ENCODE measurements at places on chromosomes 1 and 21.

- no peak for DNase-seq
Measured at GRCh38 chr1:234851450-234852438, 241.8 kb upstream of the IRF2BP2 start.

DNA sequence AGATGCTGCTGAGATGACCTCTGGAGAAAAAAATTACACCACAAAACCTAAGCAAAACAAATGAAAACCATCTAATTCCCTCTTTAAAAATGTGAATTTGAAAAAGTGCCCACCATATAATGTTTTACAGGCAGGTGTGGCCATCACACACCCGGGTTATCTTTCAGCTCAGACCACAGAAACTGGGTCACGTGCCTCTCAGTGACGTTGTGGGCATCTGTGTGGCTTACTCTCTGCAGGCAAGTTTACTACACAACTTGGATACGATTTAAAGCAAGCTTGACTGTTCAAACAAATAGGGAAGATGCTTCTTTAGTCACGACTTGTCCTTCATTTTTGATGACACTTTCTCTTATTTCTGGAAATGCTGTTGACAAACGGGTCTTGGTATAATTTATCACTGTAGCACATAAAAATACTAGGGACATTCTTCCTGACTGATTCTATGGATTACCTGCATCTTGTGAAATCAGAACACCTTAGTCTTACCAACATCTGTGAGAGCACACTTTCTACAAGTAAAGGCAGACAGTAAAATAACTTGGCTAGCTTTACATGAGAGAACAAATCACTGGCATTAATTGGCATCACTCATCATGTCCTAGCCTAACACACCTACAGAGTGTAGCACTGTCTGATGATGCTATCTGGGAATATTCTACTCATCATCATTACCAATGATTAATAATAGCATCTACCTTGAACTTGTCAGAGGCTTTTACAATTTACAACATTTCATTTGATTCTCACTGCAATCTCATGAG, 89.3 kb upstream of the EDEM3 start:
- peak; percentile 30 for DNase-seq

- DNase-seq: no peak
Measured at GRCh38 chr1:51644533-51645197, 27.8 kb downstream of the OSBPL9 start.

DNA sequence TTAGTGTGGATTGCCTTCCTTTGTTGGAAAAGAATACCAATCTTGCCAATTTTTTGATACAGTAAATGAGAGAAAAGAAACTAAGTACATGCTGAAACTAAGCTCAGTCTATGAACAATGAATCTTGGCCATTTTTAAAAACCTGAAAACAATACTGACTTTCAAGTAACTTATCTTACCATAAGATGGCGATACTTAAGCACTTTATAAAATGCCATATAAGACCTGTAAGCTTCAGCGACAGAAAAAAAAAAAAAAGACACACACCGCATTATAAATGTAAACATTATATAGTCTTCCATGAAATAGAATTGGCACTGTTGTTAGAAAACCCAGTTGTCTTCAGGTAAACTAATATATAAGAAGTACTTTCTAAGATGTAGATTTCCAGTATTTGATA, 3.0 kb downstream of the OLFM3 start:
- DNase-seq: no peak

DNA sequence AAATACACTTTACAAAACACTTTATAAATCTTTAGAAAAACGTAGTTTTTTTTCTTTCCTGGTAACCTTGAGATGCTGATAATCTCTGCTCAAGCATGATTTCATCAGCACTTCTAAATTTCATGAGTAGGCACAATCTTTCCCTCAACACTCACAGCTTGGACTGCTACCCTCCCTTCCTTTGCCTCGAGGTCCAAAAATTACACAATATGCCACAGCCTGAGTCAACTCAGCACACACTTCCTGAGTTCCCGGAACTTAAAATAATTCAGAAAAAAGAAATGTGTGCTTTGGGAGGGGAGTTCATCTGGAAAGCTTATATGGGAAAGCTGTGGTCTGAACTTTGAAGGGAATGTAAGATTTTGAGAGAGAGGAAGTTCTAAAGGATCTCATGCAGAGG, 5.9 kb downstream of the CLCA2 start:
- no peak for DNase-seq

DNA sequence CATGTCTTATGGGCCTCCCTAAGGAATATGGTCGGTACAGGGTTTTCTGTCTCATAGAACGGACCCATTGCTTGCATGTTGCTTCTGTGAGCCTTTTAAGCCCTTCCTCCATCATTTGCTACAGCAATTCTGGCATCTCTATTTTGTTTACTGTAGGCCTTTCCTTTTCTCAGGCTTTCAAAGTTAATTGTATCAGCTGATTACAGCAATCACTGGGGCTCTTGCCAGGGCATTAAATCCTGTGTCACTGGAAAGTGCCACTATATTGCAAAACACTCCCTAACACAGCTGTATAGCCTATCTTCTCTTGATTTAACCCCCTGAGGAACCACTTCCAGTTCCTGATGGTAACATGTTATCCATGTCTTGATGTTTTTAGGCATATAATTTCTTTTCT, 156.5 kb downstream of the PDE4B start:
- no peak for DNase-seq

DNA sequence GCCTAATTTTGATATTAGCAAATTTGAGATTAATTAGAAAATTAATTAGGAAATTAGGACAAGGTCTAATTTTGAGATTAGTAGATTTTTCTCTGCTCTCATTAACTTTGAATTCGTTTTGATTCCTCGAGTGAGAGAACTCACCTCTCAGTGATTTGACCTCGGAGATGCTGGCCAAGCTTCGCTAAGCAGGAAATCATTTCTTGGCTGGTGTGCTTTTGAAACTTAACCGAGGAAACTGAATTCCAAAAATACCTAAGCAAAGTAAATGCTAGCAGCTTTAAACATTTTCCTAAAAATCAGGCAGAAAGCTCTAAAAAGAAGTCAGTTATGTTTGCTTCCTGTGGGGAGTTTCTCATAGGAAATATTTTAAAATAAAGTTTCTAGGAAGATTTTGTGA, 34.9 kb downstream of the CDC14A start:
- no peak for DNase-seq

Data from activated T-cell treated with anti-CD3 and anti-CD28 coated beads for 1 hour (primary cell).